ENCODE measurements at places on chromosomes 2 and 18. TPM values are rescaled to one million over a fixed set of nuclear protein-coding genes. Genes with fewer than 3 reads are reported as not detected.

DNA sequence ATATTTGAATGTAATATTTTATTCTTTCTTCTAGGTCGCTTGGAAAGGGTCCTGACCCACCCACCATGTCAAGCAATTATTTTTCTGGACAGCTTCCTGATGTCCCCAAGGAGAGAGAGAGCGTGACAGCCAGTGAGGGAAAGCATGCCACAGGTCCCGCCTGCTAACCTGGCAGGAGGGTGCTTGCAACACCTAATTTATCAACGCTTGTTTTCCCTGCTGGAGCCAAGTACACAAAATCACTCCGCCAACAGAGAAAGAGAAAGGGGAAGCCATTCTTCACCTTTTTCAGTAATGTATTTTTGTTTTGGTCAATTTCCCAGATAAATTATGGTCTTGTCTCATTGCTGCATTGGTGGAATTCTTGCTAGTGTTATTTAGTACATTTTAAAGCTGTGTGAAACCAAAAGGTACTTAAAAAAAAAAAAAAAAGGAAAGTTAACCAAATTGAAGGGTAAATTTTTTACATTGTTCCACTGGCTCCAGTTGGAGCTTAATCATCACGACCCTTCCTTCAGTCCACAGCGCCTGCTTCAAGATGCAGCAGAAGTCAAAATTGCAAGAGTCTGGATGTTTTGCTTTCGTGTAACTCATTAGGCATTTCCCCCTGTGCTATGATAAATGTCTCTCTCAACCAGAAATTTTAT, 88.5 kb upstream of the COPS8 start:
- no peak for DNase-seq

GRCh38 chr2:121356058-121356640, 71.1 kb upstream of the TFCP2L1 start:
- no peak for DNase-seq

DNA sequence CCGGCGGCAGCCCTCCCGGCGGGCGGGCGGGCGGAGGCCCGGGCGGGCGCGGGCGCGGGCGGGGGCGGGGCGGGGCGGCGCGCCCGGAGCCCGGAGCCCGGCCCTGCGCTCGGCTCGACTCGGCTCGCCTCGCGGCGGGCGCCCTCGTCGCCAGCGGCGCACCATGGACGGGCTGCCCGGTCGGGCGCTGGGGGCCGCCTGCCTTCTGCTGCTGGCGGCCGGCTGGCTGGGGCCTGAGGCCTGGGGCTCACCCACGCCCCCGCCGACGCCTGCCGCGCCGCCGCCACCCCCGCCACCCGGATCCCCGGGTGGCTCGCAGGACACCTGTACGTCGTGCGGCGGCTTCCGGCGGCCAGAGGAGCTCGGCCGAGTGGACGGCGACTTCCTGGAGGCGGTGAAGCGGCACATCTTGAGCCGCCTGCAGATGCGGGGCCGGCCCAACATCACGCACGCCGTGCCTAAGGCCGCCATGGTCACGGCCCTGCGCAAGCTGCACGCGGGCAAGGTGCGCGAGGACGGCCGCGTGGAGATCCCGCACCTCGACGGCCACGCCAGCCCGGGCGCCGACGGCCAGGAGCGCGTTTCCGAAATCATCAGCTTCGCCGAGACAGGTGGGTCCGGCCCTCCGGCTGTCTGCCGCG, at the start of gene INHBB:
TSS of gene INHBB (plus strand) at position 111 of the 641 bp plus-strand sequence. CDS start at position 164, 53 bp downstream.
- no peak for DNase-seq

DNA sequence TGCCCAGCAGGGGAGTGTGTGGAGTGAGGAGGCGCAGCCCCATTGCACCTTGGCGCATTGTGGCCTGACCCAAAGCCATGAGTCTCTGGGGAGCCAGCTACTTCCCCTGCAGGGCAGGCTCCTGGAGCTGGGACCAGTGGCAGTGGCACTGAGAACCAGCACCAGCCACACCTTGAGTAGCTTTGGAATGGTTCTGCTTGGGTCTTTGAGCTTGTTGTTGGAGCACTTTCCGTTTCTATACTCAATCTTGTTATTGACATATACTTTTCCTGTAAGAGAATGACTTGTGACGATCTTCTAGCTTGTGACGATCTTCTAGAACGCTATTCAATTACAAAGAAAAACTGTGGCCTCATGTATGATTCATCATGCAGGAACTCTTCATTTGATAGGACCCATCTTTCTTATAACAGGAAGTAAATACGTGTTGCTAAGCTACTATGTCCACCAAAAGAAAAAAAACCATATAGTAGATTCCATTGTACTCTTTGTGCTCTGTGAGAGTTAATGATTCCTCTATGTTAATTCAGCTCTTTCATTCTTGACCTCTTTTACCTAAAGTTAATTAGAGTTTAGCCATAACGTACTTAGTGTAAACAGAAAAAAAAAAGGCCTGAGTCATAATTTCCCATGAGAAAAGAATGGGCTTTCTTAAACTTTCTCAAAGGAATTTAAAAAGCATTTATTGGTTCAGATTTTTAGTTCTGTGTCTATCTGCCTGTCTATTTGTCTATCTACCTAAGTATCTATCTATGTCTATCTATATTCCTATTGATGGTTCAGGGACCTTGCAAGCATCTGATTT, 113.1 kb downstream of the GATA6 start:
- DNase-seq, result no peak

- no peak for DNase-seq
These were observed 191.1 kb upstream of the ALKAL2 start for GRCh38 chr2:479031-479430.

- DNase-seq, result no peak
These were observed 22.5 kb downstream of the NFATC1 start for GRCh38 chr18:79418236-79418635.

- no peak for DNase-seq
These were observed 140.3 kb upstream of the ZC3H15 start for GRCh38 chr2:186345745-186346144.

DNA sequence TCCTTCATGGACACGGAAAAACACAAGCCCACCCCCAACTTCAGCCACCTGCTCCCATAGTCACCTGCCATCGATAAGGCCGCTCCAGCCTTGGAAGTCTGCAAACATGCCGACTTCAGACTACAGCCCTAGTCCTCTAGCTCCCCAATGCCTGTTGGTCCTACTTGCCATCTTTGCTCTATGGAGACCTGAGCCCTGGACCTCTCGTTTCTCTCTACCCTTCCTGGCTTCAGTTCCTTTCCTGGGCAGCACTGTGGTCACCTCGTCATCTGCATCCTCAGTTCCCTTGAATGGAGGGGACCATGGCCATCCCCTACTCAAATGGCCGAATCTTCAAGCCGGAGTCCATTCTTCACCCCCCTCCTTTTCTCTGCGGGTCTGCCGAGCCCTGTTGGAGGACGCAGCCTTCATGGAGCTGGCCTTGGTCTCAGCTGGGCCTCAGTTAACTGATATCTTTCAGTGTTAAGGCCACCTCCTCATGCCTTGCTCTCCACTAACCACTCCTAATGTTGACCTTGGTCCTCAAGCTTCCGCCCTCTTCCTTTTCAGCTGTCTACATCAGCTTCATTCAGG, 47.7 kb upstream of the GBX2 start:
- no peak for DNase-seq

- no peak for DNase-seq
These were observed 242.1 kb upstream of the RND3 start for GRCh38 chr2:150729495-150729955.

DNA sequence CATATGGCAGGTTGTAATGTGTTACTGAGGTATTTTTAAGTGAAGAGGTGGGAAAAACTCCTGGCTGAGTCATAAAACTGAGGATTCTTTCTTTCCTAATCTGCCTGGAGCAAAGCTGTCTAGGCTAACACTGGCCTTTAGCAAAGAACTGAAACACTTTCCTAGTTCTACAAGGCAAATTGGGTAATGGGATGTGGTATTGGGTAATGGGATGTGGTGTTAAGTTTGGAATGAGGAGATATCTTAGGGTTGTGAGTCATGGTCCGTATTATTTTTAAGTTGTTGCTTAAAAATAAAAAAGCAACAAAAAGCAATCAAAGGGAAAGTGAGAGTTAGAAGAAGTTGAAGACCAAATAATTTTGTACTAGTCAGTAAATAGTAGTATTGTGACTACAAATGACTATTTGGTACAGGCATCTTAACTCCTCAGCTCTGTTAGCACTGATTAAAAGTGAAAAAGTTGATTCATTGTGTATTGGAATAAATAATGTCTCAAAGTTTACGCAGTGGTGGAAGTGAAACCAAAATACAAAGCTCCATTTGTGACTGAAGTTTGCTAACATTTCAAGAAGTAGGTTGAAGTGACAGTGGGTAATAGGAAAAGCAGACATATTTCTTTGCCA, 216.8 kb downstream of the CAMKMT start:
- DNase-seq, result no peak

- DNase-seq, result no peak
These were observed 41.9 kb downstream of the TANC1 start for GRCh38 chr2:159010340-159010739.

CNGA3 gene
- polyA plus RNA-seq, result not detected

DLX1 gene
- 0.10 TPM for polyA plus RNA-seq

CKAP2L gene
- not detected for polyA plus RNA-seq

GPR17 gene
- polyA plus RNA-seq, result 16.5 TPM

CTIF gene
- 49.7 TPM for polyA plus RNA-seq

GAREM1 gene
- 4.3 TPM for polyA plus RNA-seq

SERPINB2 gene
- not detected for polyA plus RNA-seq

Data from heart right ventricle (tissue), 16 donors.